GM03348 (cell line): ENCODE measurements at places on chromosomes 1 and 21.

DNA sequence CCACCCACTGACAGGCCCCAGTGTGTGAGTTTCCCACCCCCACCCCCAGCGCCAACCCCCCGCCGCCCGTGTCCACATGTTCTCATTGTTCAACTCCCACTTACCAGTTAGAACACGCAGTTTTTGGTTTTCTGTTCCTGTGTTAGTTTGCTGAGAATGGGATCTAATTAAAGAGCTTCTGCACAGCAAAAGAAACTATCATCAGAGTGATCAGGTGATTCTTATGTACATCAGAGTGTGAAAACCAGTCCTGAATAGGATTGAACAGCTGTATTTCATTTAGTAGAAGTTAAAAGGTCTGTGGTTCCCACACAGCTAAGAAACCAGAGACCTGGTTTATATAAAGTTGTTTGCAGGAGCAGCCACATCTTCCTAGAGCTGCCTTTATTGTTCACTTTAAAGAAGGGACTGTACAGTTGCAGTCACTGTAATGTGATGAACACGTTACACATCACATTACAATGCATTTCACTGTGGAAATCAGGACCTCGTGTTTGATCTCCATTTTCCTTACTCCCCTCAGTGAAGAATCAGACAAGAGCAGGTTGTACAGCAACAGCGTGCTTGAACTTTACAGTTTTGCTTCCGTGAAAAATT, 1.2 kb downstream of the GBP6 start:
- DNase-seq: no peak

GRCh38 chr21:14526836-14527695, 19.0 kb downstream of the SAMSN1 start:
- no peak for DNase-seq

DNA sequence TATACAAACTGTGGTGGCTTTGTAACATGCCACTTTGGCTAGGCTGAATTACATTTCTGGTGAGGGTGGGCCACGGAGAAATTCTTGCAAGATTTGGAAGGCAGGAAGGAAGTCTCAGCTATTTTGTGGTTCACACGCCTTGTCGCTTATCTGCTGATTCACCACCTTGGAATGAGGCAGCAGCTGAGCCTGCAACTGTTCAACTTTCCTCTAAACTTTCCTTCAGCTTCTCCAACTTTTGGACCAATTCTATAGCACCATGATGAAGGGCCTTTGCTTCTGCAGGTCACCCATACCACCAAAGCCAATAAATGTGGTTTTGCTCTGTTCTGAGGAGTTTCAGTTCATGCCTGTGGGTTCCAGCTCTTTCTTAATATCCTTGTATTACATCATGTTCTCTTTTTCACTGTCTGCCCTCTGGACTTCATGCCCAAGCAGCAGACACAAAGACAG, 337.6 kb upstream of the SNX7 start:
- DNase-seq: peak; percentile 73

GRCh38 chr21:44682580-44683151, 703 bp upstream of the KRTAP12-1 start:
- DNase-seq: no peak

GRCh38 chr1:236421850-236422516, 27.9 kb downstream of the EDARADD start:
- DNase-seq: no peak

- no peak for DNase-seq
Observed at GRCh38 chr1:244952940-244953339, 88.6 kb upstream of the HNRNPU start.

- DNase-seq: no peak
Observed at GRCh38 chr1:160496334-160496733, 26.7 kb downstream of the SLAMF6 start.

DNA sequence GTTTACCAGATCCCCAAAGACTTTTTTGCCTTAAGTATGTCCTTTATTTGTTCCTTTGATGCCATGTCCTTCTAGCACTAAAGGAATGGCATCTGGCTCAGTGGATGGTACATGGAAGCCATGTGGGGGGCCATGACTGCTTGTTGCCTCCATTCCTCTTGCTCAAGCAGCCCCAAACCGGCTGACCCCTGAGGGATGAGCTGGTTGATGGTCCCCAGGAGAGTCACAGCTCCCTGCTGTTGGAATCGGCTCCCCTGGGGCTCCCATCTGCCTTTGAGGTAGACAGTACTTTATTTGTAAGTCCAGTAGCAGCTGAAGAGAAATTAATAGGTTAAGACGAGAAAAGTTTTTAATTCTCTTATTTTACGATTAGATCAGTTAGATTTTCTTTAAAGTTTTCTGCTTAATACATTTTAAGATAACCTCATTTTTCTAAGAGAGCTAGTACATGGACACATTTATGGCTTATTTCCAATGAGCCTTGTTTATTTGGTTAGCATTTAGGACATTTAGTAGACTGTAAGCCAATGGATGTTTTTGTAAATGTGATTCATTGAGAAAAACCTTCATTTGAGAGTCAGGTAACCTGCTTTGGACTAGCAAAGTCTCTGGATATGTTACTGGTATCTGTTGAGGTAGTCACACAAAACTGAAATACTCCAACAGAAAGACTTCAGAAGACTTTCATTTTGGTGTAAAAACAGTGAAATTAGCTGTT, 88.2 kb downstream of the CAMTA1 start:
- DNase-seq: no peak

DNA sequence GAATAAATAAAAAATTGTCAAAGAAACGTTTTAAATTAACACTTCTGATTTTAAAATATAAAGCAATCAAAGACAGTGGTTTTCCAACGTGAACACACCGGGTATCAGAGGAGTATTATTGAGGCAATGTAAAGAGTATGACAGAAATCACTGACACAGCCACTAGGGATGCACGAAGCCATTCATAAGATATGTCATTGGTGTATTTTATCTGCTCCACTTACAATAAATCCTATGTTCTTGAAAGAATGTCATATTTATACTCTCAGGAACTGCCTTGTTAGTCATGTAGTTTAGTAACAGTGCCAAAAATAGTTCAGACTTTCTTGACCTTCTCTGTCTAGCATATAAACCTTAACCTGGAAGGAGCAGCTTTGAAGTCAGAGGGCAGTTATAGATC, 835.0 kb upstream of the NCAM2 start:
- DNase-seq: no peak
